ENCODE measurements at places on chromosomes 7 and 10.

GRCh38 chr10:58651742-58652141 is 139.1 kb downstream of the BICC1 start:
- DNase-seq, result no peak

- DNase-seq, result no peak
Observed at GRCh38 chr10:1961989-1962388, 224.7 kb upstream of the ADARB2 start.

DNA sequence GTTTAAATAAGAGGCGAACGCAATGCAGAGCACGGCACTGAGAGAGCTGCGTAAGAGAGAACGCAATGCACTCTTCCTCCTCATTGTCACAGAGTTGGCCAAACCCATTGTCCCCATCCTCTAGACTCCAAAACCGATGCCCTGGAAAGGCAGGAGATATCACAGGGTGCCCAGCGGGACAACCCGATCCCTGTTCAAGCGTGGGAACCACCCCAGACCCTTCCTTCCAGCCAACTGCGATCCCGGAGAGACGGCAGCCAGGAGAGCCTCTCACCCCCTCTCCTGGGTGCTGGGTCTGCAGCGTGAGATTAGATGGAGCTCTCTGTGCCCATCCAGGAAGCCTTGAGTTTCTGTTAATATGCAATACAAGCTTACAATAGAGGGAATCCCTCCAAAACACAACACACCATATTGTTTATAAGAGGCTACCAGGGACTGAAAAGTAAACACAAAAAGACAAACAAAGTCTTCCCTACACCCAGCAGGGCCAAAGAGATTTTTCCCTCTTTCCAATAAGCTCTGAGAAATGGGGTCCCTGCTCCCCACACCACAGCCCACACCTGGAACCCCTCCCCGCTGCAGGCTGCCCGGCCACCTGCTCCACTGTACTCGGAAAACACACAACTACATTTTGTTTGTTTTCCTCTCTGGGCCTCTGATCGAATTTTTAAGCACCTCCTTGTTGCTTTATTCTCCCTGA is 187.6 kb downstream of the ADARB2 start:
- DNase-seq, result no peak

DNA sequence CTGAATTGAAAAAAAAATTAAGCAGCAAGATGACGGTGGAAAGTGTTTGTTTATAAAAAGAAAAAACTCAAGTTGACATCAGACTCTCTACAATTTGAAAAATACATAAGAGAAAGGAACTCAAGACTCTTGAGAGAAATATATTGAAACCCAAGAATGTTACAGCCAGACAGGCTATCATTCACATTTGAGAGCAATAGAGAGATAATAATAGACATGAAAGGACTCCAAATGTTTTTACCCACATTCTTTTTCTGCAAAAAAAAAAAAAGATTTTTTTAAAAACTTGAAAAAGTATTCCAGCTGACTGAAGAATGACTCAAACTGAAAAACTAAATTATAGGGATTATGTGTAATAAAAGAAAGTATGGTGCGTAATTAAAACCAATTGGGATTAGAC is 532.4 kb downstream of the INHBA start:
- no peak for DNase-seq

- DNase-seq, result no peak
Observed at GRCh38 chr10:129680661-129681344, 213.8 kb downstream of the MGMT start.

- DNase-seq, result no peak
Observed at GRCh38 chr7:113085781-113086390, 741 bp downstream of the GPR85 start.
